ENCODE measurements at places on chromosomes 12 and 14.

- no peak for DNase-seq
These were observed 9.2 kb upstream of the TSPAN8 start for GRCh38 chr12:71166862-71167496.

DNA sequence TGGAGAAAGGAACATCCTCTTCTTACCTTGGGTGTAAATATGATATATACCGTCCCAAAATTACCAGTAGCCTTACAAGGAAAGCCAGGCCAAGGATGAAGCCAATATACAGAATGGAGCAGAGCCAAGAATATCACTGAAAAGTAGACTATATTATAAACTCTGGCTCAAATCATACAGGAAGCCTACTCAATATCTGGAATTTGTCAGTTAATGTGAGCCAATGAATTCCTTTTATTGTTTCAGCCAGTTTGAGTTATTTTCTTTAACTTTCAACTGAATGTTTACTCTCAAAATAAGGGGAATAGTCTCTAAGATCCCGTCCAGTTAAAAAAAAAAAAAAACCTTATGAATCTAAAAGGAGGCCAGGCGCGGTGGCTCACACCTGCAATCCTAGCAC, 9.8 kb upstream of the DENND5B start:
- no peak for DNase-seq

DNA sequence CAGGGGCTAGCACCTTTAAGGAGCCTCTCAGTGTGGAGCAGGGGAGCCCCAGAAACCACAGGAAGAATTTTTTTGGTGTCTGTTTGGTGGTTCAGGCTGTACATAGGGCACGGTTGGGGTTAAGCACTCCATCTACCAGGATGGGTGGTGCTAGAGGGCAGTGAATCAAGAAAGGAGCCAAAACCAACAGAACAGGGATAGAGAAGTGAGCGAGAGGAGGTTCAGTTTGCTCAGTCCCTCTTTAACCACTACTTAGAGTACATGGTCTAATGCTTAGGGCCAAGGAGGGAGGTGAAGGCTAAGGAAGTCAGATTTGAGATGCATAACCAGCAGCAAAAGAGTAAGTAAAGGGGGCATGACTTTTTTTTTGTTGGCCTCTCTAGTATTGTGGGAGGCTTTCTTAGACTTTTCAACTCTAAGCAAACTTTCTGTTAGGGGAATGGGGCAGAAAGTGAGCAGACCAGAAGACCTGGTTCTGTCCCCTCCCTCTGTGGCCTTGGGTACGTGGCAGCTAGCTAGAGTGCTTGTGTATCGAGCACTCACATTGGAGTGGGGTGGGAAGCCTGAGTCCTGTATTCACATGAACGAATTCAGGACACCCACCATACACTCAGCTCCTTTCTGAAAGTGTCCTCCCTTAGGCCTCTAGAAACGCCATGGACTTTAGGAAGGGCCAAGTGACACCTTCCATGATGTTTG, 6.6 kb upstream of the NPFF start:
- no peak for DNase-seq

- no peak for DNase-seq
These were observed 202.2 kb downstream of the KTN1 start for GRCh38 chr14:55782166-55782565.
